ENCODE measurements at places on chromosomes 3 and 15.

DNA sequence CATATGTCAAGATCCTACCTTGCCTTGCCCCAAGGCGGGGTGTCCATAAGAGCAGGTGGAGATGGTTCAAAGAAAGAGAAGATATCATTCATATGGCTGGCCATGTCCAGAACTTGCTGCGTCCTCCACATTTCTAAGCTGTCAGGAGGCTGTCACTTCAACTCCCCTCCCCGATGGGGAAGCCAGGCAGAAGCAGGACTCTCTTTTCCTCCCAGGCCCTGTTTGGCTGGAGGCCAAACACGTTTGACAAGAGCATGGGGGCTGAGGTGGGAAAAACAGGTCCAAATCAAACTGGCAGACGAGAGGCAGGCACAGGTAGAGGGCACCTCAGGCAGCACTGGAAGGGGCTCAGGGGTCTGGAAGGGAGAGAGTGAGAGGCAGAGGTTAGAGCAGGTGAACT is 37.7 kb downstream of the MESD start:
- DNase-seq, result no peak

DNA sequence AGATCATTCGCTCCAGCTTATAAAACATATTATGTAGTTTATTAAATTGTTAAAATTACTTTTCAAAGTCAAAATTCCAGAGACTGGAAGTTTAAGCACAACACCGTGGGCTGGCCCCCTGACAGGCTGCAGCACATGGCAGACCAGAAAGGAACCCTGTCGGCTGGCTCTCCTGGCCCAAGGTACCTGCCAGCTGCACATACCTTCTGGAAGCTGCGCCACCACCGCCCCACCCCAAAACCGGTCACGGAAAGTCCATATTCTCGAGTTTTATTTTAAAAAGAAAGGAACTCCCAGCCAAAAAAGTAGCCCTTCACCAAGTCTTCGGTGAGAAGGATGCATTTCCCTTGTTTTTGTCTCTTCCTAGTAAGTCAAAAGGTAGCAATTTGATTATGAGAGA is 94.6 kb downstream of the FOXP1 start:
- no peak for DNase-seq

DNA sequence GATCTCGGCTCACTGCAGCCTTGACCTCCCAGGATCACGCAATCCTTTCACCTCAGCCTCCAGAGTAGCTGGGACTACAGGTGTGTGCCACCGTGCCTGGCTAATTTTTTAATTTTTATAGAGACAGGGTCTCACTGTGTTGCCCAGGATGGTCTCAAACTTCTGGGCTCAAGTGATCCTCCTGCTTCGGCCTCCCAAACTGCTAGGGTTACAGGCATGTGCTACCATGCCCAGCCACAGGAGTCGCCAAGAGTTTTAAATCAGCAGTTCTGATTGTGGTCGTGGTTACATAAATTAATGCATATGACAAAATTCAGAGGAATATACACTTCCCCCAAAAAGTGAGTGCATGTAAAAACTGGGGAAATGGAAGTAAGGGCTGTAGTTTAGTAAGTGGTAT is 32.9 kb downstream of the MEGF11 start:
- no peak for DNase-seq

- DNase-seq, result no peak
Measured at GRCh38 chr3:26118165-26118564, 328.3 kb downstream of the OXSM start.

DNA sequence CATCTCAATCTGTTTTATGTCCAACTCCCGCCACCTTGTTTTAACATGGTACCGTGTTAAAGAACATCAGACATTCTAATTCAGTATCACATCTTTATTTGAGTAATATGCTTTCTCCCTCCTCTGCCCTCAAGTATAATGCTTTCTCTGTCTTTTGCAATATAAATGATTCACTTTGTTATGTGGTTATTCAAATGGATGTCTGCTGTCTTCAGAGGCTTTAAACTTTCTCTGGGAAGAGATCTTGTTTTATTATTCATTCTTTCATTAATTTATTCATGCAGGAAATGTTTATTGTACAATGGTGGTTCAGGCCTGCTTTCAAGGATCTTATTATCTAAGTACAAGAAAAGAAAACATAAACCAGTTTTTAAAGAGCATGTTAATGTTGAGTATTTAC is 57.1 kb downstream of the RAP2B start:
- DNase-seq, result no peak
